ENCODE measurements at places on chromosomes 1 and 21. TPM values are rescaled to one million over a fixed set of nuclear protein-coding genes. Genes with fewer than 3 reads are reported as not detected.

DNA sequence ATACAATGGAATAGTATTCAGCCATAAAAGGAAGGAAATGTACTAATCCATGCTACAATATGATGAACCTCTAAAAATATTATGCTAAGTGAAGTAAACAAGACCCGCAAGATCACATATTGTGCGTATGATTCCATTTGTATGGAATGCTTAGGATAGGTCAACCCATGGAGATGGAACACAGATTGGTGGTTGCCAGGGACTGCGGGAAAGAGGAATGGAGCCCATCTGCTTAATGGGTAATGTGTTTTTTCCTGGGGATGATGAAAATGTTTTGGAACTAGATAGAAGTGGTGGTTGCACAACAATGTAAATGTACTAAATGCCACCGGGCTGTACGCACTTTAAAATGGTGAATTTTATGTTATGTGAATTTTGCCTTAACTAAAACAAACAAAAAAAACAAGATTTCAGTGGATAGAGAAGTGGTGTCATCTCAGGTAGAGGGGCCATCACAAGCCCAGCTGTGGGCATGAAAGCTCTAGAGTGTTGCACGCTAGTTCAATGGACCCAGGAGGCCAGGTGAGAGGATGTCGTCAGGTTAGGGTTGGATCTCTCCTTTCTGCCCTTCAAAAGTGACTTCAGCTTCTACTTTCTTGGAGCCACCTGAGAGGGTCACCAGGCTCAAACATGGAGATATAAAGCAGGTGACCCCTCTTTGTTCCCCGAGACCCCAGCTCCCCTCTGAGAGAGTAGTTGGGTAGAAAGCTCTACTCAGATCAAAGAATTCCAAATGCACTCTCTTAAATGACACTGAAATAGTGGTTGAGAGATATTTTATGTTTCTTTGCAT lies 2.5 kb downstream of the C1orf115 start:
- DNase-seq = no peak

GRCh38 chr1:7454895-7455784 lies 316.0 kb upstream of the VAMP3 start:
- no peak for DNase-seq

Gene RPS6KC1
- total RNA-seq = 10.1 TPM

Gene C4BPA
- total RNA-seq = not detected

Data from right atrium auricular region (tissue), 2 donors.